ENCODE measurements at places on chromosomes 6 and 20.

DNA sequence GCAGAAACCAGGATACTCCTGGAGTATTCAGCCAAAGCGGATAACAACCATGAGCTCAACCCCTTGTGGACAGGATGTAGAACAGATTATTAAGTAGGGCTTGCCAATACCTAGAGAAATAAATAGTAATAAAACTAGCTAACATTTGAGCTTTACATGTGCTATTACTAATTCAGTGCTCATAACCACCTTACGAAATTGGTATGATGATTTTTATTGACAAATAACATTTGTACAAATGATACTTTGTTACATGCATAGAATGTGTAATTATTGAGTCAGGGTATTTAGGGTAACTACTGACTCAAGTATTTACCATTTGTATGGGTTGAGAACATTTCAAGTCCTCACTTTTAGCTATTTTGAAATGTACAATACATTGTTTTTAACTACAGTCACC, 287.9 kb downstream of the CDC5L start:
- DNase-seq = no peak

DNA sequence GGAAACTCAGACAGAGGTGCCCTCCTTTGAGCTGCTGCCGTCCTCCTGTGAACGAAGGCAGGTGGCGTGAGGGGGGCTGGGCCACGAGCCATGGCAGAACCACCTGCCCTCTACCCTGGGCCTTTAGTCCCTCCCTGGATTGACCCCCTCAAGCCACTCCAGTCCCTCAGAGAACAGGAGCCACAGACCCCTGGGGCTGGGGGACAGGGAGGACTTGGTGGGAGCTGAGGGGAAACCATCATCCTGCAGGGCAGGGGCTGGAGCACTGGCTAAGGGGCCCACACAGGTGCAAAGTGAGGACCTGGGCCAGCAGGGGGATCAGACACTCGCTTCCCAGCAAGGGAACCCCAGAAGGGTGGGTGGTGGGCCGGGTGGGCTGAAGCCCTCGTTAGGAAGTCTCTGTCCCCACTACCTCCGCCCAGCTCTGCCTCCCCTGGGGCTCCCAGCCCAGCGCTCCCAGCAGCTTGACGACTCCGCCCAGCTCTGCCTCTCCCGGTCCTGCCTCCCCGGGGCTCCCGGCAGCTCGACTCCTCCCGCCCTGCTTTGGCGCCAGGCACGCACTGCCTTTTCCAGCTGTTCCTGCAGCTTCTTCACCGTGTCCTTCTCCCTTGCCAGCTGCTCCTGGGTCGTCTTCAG, 44.4 kb downstream of the DSTN start:
- no peak for DNase-seq

GRCh38 chr6:23980965-23981364, 145.1 kb upstream of the NRSN1 start:
- no peak for DNase-seq

DNA sequence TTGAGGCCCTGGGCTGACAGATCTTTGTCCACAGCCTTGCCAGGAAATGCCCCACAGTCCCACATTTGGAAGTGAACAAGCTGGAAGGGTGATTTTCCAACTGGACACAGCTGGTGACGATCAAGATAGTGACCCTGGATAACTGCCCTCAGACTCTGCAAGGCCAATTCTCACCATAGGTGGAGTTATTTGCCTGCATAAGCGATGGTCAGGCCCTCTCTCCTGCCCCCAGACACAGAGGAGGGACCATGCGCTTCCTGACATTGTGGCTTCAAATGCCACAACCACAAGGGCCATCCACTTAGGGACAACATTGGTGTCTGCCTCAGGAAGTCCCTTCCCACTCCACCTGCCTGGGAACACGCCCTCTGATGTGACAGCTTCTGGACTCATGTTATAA, 96.0 kb downstream of the JPH2 start:
- no peak for DNase-seq

DNA sequence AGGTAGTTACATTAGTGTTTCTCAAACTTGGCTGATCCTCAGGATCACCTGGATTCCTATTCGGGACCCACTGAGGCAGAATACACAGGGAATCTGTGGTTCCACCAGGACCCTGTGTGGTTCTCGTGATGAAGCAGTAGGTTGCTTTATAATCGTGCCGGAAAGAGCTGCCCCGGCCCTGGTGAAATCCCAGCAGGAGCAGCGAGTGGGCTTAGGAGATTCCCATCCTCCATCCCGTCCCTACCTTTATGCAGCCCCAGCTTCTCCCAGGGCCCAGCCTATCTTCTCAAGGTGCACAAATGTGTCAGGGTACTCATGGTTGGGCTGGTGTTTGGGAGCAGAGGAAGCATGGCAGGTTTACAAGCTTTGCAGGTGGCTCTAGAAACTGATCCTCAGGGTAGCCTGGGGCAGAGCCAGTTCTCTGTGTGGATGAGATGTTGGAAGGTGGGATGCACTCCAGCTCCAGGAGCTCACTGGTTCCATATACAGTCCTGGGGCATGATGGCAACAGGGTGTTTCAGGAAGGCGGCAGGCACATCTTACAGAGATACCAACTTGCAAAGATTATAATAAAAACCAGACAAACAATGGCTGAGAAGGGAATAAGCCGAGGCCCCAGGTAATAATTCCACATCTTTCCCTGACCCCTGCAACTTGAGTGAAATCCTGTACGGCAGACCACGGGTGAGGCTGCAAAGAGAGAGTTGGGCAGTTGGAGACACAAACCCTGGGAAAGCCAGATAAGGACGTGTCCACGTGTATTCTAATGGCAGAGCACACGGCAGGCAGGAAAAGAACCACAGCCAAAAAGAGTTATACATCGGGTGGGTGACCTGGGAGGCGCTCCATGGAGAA, 5.9 kb downstream of the SLC22A1 start:
- DNase-seq = no peak

DNA sequence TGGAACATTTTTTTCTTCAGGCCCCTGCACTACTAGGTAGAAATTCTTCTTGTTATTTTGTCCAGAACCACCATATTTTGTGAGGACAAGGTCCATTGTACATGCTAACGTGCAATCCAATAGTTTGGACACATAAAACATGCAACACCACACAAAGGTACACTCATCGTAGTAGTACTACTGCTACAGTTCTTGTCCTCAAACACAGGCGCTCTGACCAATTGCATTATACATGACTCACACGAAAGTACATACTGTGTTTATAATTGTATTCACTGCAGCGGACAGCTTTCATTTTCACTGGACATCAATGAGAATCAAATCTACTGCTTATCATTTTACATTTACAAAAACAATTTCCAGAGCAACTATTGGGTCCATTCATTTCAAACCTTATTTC, 15.3 kb upstream of the SMLR1 start:
- no peak for DNase-seq

GRCh38 chr6:26088344-26088743, 1.1 kb downstream of the HFE start:
- no peak for DNase-seq

GRCh38 chr20:2295286-2295685, 515 bp upstream of the TGM3 start:
- DNase-seq = no peak

- no peak for DNase-seq
Measured at GRCh38 chr6:27806981-27807440, 105.2 kb downstream of the OR2B2 start.

GRCh38 chr6:5536644-5537043, 275.3 kb downstream of the FARS2 start:
- DNase-seq = no peak

DNA sequence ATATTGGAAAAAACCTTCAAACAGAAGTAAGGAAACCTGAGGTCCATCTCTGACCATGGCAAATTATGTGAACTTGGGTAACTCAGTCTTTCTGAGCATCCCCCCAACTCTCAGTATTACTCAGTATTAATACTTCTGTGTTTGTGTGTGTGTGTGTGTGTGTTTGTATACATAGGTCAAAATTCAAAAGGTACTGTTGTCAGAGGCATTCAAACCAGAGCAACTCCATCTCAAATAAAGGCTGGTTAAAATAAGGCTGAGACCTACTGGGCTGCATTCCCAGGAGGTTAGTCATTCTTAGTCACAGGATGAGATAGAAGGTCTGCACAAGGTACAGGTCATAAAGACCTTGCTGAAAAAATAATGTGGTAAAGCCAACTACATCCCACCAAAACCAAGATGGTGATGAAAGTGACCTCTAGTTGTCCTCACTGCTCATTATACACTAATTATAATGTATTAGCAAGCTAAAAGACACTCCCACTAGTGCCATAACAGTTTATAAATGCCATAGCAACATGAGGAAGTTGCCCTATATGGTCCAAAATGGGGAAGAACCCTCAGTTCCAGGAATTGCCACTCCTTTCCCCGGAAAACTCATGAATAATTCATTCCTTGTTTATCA, 33.3 kb upstream of the SLC22A16 start:
- no peak for DNase-seq

DNA sequence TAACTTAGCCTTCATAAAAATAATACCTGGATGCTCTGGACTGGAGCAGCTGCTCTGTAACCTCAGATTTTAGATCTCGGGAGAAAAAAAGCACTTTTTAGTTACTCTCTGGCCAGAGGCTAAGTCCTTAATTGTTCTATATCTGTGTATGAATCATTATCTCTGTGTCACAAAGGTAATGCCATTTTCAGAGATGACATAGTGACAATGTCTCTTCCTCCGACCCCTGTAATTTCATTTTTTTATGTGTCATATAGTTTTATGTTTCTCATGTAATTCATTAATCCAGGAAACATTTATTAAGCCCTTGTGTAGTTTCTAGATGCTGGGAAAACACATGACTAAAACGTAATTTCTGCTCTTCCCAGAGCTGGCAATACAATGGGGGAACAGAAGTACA, 55.6 kb downstream of the SENP6 start:
- DNase-seq = no peak

DNA sequence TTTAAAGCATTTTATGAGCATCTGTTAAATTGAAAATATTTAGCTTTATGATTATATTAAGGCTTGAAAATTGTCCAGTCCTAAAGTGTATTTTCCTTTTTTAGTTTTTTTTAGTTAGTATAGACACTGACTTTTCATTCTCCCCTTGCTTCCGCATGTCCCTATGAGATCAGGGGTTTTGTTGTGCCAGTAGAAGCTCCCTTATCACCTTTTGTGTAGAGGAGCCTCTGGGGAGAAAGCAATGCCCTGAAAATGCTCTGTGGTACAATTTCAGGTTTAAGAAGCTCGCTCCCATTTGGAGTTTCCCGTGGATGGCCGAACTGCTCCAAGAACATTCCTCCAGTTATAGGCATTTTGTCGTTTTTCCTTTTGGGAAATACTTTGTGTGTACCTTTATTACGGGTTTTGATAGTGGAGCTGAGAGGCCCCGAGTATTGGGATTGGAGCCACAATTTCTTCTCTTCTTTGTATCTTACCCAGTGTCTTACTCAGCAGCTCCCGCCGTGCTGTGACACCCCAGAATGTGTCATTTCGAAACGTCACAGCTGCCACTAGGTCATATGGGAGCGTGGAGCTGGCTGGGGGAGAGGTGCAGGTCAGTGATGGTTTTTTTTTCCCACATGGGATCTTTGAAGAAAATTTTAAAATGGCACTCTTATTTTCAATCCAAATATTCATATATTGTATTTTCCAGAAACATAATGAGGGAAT, 49.9 kb downstream of the RPRD1B start:
- DNase-seq = no peak

DNA sequence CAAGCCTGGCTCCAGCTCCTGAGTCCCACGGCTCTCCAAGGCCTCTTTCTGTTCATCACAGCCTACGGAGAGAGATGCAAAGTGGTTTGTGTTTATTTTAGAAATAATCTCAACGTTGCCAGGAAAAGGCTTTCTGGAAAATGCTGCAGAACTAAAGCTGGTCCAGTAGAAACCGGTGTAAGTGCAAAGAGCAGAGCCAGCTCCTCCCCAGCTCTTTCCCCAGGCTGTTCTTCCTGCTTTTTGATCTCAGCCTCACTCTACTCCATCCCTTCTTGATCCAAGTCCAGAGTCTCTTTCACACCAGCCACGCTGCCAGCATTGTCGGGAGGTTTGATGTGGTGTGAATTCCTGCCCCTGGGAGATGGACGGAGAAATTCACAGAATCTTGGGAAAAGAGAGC, 69.8 kb downstream of the TMEM170B start:
- DNase-seq = no peak

DNA sequence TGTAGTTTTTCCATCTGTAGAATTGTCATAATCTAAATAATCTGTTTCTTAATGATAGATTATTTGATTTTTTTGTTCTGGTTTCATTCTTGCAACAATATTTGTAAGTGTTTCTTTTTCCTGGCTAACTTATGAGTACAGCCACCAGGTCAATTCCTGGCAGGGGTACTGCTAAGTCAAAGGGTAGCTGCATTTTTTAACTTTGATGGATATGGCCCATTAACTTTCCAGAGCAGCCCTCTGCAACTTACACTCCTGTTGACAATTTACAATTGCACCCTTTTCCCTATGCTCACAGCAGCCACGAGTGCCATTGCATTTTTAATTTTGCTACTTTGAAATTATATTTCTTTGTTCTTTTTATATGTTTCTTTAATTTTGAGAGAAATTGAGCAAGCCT, 209.3 kb upstream of the CST7 start:
- no peak for DNase-seq

- DNase-seq = no peak
Measured at GRCh38 chr20:46308258-46309157, at the start of gene CDH22. TSS of gene CDH22 (minus strand) at chr20:46308498. CDS start at chr20:46251294, 57,204 bp downstream.

DNA sequence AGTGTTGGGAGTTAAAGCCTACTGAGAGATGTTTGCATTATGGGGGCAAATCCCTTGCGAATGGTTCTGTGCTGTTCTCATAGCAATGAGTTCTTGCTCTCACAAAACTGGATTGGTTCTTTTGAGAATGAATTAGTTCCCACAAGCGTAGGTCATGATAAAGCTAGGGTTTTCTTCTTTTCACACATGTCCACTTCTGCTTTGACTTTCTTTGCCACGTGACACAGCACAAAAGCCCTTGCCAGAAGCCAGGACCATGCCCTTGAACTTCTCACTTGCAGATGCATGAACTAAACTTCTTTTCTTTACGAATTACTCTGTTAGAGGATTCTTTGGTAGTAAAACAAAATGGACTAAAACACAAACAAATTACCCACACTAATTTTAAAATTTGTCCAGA, 922.8 kb downstream of the EPHA7 start:
- no peak for DNase-seq

DNA sequence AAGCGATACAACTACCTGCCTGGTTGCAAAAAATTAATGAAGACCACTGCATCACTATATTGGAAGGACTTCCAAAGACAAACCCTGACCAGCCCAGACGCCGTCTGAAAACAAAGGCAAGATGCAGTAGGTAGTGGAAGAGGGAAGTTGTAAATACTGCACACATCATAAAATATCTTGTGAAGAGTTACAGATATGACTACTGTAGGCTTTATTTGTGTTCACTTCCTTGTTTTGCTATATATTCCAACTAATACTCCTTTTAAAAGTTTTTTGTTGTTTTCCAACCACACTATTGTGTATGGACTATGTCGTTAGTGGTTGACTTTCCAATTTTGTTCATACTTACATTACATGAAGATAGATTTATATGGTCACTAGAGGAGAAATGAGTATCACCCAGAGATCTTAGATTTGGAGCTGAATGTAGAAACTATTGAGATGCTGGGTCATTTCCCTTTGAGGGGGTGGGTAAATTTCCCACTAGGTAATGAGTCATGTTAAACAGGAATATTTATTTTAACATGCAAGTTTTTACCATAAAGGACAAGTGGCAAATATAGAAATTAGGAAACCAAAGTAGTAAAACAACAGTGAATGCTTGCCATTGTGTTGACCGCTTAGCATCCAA, 16.6 kb upstream of the TXLNB start:
- DNase-seq = no peak

- no peak for DNase-seq
Measured at GRCh38 chr6:158630938-158631616, 13.5 kb downstream of the DYNLT1 start.

- peak; percentile 62 for DNase-seq
Measured at GRCh38 chr6:31541059-31541657, 645 bp downstream of the DDX39B start.

GRCh38 chr6:25279748-25280343, 672 bp downstream of the CARMIL1 start:
- DNase-seq = no peak
